ENCODE measurements at places on chromosomes 13 and 19.

GRCh38 chr19:6947745-6948144 lies 60.4 kb downstream of the ADGRE1 start:
- no peak for DNase-seq

DNA sequence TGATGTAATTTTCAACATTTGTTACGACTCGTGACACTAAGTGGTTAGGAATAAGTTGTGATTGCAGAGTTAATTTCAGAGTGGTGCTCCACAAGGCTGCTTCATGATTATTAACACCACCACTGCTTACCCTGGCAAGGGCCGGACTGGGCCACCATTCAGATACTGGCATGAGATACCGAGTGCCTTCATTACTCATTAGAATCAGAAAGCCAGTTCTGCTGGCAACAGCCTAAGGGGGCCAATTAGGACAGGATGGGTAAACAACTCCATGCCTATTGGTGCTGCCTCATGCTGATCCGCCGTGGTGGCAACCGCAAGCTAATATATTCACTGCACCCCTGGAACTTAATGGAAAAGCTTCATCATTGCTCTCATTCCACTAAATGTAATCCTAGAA lies 575.1 kb downstream of the EFNB2 start:
- DNase-seq, result no peak

- DNase-seq, result no peak
These were observed 3.8 kb downstream of the RAB8A start for GRCh38 chr19:16115301-16116039.

DNA sequence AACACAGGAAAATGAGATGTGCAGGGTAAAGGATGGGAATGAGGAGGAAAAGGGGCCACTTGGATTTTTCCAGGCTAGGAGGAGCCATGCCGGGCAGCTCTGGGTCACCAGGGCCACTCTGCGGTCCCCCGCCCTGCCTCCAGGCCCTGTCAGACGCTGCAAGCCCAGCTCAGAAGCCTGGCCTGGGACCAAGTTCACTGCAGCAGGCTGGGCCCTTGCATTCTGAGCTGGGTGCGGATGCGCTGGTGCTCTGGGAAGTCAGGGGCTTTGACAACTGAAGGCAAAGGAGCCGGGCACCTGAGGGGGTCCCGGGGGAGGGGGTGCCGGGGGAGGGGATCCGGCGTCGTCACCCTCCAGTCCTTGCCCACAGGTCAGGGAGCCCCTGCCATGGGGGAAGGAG lies 77.5 kb downstream of the WTIP start:
- no peak for DNase-seq

DNA sequence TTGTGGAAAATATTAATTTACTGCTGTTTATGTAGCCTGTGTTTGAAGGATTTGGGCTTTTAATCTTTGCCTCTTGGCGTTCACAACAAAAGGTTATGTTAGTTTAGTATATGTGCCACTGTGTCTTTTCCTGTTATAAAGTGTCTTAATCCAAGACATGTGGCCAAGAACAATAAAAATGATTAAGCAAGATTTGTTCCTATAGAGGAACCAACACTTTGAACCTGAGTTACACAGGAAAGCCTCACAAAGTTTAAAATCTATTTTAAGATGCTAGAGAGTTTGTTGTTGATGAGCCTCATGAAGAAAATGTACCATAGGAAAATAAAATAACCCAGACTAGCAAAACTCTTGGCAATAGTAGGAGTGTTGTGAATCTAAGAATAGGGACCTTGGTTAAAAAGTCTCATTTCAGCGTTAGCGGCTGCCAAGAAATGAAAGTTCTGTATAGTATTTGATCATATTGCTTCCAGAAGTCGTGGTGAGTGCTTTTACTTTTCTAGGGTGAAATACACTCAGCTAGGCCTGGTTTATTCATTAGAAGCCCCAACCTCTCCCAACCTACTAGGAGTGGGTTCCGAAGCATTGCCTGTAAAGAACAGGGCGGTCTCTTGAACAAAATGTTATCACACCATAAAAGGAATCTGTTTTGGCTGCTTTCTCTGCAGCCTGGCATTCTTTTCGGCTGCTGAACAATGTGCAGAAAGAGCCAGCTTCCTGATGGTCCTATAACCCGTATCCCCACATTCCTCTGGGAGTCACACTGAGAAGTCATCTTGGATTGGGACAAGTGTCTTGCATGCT lies 102.6 kb downstream of the LRCH1 start:
- DNase-seq, result no peak

DNA sequence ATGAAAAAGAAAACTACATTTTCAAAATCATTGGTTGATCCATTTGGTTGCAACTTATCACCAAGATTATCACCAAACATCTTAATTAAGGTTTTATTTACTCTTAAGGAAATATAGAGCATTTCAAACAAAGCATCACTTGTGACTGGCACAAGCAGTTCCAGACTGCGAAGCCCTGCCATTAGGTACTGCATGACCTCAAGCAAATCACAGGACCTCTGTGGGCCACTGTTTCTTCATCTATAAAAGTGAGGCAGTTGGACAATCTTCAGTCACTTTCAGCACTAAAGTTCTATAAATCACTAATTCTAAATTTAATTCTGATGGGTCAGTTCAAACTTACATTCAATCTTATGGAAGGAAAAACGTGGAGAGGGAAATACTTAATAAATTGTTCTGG lies 2.0 kb downstream of the ELF1 start:
- no peak for DNase-seq

DNA sequence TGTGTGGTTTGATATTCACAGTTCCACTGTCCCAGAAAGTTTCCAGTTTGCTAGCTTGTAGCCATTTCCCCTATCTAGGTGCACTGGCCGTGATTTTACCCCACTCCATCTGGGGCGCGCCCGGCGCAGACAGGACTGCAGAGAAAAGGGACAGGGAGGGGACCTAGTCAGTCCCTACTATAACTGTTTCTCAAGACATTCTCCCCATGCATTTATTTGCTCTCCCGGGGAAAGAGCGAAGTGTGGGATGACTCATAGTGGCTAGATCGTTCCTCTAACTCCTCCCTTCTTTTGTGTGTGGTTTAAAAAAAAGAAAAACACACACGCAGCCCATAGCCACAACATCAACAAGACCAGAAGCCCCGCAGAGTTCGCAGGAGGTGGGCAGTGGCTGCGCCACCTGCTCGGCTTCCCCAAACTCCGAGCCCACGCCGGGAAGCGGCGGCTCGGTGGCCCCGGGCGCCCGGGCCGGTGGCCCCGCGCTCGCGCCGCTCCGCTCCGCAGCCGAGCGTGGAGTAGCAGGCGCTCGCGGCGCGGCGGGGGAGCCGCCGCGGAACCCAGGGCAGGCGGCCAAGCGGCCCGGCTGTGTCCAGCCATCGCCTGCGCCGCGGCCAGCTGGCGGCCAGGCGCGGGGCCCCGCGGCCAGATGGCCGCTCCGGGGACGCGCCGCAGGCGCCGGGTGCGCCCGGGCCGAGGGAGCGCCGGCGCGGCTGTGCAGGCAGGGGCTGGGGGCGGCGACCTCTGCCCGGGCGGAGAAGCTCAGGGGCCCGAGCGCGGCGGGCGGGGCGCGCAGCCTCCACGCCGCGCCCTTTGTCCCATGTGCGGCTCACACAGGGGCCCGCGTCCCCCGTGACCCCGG lies 653 bp downstream of the TMTC4 start:
- DNase-seq, result no peak

GRCh38 chr13:77310161-77310560 lies 16.7 kb downstream of the MYCBP2 start:
- DNase-seq, result no peak

- DNase-seq, result no peak
These were observed 40.2 kb downstream of the BRD4 start for GRCh38 chr19:15292140-15292539.

DNA sequence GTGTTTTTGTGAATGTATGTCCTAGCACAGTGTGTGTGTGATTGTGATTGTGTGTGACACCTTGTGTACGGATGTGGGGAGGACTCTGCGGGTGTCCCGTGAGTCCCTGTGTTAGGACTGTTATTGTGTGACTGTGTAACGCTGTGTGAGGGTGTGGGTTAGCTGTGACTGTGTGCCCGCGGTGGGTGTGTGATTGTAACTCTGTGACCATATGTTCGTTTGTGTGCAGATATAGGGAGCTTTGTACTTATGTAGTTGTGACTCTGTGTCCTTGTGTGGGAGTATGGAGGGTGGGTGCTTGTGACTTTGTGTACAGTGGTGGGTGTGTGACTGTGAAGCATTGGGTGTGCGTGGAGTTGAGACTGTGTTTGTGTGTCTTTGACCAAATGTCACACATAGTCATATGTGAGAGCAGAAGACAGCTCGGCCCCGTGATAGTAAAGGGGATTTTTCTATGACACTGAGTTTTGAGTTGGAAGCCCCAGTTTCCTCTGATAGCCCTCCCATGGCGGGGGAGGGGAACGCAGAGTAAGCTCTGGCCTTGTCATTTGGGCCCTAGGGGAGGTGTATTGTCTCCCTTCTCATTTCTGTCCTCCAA lies 949 bp upstream of the ZNF260 start:
- DNase-seq, result peak; percentile 0

DNA sequence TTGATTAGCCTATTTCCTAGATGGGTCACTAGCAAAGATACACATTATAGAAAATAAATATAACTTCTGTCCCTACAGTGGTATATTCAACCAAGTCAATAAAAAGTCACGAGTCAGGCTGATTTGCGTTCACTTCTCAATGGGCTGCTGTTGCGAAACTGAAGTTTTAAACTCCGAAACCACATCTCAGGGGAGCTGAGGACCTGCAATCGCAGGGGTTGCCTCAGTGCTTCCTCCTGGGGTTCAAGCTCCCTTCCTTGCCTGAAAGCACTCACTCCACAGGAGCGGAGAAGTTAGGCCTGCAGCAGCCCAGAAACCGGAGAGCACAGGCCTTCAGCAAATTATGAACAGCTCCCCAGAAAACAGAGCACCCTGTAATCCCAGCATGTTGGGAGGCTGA lies 39.6 kb downstream of the RAB20 start:
- no peak for DNase-seq

GRCh38 chr19:8366121-8366581 lies 2.2 kb downstream of the ANGPTL4 start:
- DNase-seq, result no peak

DNA sequence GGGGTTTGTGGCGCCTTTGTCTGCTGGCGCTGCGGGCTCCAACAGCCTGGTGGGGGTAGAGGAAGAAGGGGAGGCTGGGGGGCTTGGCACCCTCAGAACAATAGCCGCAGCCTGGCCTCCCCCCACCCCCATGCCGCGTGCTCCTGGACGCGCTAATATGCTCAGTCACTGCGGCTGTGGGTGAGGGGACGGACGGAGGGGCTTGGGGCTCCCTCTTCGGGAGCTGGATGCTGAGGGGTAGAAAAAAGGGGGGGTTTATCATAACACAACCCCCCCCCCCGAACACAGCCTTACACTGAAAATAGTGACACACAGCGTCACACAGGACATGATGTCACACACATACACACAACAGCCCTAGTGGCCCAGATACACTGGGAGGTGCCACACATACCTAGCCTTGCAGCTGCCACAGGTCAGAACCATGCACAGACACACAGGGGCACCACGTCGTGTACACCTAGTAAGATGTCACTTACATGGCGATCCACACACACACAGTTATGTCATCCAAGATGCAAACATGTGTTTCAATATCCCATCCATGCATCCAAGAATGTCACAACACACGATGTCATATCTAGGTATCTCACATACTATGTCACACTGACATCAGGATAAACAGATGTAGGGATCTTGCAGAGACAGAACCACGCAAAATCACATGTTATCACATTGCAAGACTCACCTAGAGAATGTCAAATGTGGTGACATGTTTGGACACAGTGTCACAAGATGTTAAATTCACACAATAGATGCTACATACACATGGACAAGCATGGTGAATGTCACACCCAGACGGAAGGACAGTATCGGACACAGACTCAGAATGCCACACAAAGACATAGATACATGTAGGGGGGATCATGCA lies 806 bp downstream of the MAST1 start:
- no peak for DNase-seq

DNA sequence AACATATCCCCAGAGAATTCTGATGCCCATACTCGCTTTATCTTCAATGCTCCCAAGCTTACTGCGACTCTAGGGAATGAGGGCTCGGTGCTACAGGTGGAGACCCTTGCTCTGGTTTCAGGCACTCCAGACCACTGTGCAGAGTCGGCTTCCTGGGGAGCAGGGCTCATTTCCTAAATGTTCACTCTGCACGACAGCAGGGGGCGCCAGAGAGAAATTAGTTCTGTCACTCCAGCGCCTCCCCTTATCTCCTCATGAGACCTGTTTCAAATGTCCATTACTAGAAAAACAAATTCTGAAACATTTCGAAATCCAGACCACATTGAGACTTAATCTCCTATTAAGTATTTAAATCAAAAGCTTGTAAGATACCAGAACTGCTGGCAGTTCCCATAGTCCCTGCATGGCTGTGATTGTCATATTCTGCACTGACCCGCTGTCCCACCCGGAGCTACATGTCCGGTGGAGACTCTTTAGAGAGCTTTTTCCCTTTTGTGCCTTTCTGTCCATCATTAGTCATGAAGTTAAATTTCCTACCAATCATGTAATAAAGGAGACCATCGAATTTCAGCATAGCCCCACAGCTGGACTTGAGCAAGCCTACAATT lies 22.4 kb downstream of the EPSTI1 start:
- peak; percentile 70 for DNase-seq

DNA sequence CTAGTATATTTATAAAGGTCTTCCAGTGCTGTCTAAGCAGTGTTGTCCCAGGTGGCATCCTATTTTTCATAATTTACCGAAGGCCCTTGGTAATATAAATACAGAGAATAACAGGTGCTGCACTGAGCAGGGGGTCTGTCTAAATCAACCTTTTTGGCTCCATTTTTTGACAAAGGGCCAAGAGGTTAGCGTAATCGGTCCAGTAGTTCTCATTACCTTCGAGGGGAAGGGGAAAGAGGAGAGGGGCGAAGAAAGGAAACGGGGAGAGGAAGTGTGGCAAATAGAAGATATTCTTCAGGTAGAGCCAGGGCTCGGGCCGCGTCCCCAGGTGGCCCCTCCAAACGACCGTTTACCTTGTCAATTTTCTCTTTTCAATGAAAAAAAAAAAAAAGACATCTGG lies 749 bp upstream of the PAN3 start:
- no peak for DNase-seq

GRCh38 chr13:98338310-98338709 lies 161.2 kb upstream of the RNF113B start:
- no peak for DNase-seq

DNA sequence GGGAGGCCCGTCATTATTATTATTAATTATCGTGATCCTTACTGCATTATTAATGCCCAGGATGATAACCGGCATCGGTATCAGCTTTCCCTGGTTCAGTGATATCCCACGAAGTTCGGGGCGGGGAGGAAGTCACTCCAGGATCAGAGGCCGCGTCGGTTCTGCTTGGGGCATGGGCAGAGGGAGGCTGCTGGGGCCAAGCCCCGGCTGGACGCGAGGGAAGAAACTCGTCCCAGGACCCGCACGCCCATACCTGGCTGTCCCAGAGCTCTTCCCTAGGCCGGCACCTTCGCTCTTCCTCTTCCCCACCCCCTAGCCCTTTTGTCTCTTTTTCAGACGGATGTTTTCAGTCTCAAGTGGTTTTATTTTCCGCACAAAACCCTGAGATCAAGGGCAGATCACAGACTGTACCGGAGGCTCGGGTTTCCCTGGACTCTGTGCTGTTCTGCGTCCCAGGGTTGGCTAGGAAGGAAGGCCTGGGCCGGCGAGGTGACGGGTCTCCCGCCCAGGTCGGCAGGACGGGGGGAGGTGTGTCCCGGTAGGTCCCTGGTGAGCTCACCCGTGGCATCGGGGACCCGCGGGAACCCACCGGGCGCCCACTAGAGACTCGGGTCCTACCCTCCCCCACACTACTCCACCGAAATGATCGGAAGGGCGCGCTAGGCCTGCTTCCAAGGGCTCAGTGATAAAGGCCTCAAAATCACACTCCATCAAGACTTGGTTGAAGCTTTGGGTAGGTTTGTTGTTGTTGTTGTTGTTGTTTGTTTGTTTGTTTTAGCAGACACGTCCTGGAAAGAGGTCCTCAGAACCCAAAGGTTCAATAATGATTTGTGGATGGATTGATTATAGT lies 7.9 kb downstream of the ZIC2 start:
- no peak for DNase-seq

Data from stimulated activated CD8-positive, alpha-beta memory T cell treated with anti-CD3 and anti-CD28 coated beads, Interleukin-7, amount 100 ng/mL, for 1 hour (primary cell).